Midbrain (tissue), 1 donor: ENCODE measurements at places on chromosomes 11 and 22.

DNA sequence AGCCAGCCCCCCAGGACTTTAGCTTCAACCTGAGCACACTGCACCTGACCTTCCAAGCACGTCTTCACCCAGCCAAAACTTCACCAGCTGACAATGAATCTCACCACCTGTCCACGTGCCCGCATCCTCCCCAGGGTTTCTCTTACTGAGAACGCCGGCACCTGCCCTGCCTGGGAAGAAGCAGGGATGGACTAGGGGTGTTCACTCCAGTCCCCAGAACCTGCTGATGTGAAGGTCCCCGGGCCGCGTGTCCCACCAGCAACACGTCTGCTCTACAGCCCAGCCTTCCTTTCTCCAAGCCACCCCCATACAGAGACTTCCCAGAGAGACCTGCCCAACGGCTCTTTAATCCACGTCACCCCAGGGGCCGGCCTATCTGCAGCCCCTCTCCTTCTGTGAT lies 12.8 kb downstream of the CPT1A start:
- no peak for DNase-seq

DNA sequence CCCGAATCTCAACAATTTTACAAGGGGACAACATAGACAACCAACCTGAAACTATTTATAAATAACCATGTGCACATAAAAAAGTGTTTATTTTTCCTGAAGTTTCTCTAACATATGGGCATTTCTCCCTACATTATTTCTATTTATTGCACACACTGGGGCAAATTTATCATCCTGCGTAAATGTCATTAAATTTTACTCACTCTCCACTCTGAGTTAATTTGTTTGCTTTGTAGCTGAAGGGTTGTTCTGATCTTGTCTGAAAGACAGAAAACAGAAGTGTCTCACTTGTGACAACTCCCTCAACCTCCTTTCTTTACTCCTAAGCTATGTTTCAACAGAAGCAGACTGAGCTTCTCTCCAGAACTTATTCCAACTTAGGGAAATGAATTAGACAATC lies 194.2 kb downstream of the HIPK3 start:
- no peak for DNase-seq

GRCh38 chr22:40855071-40855978 lies 1.1 kb downstream of the ST13 start:
- no peak for DNase-seq

DNA sequence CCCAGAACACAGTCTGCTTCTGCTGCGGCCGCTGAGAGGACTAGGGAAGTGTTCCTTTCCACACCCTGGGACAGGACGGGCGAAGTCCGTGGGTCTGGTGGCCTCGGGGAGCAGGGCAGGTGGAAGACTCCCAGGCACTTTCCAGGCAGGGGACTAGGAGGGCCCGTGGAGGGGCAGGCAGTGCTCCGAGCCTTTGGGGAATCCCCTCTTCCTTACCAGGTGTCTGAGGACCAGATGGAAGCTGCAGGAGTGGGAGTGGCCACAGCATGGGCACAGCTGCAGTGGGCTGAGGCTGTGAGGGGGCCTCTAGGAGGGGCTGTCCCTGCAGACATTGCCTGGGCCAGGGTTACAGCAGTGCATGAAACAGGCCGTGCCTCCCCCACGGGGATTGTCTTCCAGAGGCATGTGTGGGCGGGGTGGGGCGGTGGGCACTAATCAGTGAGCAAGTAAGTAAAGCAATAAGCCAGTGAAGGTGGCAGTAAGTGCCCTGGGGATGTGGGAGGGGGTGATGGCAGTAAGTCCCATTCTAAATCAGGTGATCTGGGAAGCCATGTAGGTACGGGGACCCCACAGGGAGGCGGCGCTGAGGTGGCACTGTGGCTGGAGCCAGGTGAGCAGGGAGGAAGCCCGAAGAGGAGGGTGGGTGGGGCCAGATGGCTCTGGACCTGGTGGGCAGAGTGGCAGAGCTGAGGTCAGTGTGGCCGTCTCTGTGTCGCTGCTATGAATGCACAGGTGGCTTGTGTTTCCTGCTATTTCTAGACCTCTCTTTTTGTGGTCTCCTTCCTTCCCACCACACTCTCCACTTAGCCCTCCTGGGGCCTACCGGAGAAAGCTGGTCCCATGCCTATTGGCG lies 66.4 kb downstream of the CTTN start:
- no peak for DNase-seq

- DNase-seq, result no peak
Measured at GRCh38 chr22:48740086-48740730, 1087.5 kb downstream of the BRD1 start.
